ENCODE measurements at places on chromosomes 5 and 9.

DNA sequence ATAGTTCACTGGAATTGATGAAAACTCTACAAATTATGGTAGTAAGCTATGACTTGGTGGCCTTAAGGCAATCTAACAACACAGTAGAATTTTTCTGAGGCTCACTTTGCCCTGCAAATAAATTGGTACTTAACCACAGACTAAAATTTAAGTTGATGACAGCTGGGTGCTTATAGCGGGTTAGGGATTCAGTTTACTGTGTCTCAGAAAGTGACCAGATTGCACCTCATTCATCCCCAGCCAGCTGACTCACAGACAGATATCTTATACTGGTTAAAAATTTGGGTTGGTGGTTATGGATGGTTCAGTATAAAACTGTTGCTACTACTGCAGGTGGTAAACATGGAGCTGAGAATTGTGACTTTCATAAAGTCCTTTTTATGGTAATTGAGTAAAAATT lies 2.8 kb downstream of the CKS2 start:
- DNase-seq, result no peak

DNA sequence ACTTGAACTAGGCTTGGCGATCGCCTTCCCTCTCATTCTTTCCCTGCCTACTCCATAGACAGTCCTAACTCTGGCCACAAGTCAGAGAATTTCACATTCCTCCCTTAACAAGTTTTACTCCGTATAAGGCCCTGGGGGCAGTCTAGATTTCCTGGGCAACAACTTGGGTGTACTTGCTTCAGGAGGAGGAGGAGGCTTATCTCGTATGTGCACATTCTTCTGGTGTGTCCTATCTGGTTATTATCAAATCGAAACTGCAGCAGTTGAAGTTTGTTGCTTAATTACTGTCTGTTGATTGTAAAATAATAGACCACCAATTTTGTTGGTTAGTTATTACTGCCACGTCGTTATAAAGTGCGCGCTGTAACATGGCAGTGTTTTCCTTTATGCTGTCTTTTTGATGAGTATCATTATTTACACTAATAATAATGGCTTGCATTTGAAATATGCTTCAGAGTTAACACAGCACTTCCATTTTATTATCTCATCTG lies 42.0 kb downstream of the PIP5K1B start:
- DNase-seq, result no peak

- no peak for DNase-seq
Observed at GRCh38 chr5:82111191-82111590, 139.4 kb downstream of the ATG10 start.

DNA sequence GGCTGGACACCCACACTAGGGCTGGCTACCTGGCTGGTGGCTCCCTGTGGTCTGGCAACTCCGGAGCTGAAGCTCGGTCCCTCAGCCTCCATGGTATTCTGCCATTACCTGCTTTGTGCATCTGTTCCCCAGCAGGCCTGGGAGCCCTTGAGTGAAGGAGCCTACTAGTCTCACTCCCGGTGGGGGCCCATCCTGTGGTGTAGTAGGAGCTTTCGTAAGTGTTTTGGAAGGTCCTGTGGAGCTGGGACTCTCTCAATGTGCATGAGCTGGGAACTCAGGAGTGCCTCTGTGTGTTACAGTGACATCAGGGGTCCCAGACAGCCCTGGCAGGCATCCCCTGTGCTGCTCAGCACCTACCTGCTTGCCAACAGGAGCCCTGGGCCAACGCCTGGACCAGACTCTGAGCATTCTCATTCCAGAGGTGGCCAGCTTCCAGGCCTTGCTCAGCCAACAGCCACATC lies 267.1 kb downstream of the GADD45G start:
- DNase-seq, result no peak

DNA sequence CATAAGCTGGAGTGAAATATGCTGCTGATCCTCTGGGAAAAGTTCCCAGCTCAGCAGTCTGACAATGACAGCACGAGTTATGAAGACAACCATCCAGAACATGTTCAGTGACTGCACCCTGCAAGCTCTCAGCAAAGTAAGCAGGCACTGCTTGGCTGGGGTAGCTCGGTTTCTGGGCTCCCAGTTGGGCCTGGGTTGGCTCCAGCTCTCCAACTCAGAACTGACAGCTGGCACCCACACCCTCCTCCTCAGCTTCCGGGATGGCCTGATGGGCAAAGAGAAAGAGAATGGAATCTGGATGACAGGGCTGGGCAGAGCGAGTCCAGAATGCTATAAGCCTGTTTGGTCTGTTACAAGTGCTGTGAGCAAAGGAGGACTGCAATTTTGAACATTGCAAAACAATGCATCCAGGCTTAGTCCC lies 185.0 kb downstream of the CSNK1G3 start:
- no peak for DNase-seq

- DNase-seq, result no peak
Observed at GRCh38 chr9:112881331-112881730, 9.3 kb downstream of the SLC46A2 start.

DNA sequence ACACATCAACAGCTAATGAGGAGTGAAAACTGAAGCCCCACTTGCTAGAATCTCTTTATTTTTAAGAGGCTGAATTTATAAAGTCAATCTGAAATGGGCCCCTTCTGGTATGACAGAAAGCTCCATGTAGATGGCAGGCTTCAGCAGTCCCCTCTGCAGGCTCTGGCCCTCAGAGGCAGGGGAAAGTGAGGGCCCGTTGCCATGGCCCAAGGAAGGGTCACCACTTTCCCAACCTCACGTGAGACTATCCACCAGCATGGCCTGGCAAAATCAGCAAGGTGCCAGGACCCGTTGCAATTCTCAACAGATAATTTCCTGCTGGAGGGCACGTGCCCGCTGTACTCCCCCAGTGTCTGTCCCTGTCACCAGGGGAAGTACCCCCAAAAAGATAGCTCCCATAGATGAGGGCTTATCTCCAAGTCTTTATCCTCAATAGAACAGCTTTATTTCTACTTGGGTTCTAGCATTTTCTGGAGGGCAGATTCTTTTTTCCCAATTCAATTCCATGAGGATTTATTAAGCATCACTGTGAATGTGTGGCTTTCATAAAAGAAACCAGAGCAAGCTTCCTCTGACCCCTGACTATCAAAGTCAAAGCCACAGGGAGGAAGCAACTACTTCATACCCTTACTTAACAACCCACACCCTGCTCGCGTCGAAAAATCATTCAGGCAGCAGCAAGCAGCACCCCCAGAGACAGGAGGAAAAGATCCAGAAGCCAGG lies 85.4 kb upstream of the FSTL4 start:
- DNase-seq, result no peak

- no peak for DNase-seq
Observed at GRCh38 chr5:141958546-141959172, 657 bp upstream of the PCDH12 start.

GRCh38 chr5:42454216-42454995 lies 31.2 kb downstream of the GHR start:
- no peak for DNase-seq

DNA sequence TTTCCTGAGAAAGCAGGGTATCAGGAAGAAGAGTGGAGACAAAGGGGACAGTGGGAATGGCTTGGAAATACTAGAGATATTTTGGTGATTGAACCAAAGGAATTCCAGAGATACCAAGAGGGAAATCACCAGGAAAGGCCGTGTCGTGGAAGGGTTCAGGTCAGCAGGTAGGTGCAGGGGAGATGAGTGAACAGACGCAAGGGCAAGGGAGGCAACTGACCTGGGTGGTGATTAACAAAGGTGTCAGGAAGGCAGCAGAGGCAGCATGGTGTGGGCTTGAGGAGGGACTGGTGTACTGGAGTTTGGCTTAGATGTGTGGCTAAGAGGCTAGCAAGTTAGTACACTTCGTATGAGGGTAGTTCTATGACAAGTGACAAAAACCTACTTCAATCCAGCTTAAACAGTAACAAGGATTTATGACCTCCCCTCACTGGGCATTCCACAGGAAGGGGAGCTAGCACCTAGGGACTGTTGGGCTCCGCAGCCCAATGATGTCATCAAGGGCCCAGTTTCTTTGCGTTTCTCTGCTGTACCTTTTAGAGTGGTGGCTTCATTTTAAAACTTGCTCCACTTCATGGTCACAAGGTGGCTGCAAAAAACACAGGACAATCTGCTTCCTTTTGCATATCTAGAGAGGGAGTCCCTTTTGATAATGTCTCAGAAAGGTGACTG lies 37.0 kb downstream of the INIP start:
- peak; percentile 5 for DNase-seq

DNA sequence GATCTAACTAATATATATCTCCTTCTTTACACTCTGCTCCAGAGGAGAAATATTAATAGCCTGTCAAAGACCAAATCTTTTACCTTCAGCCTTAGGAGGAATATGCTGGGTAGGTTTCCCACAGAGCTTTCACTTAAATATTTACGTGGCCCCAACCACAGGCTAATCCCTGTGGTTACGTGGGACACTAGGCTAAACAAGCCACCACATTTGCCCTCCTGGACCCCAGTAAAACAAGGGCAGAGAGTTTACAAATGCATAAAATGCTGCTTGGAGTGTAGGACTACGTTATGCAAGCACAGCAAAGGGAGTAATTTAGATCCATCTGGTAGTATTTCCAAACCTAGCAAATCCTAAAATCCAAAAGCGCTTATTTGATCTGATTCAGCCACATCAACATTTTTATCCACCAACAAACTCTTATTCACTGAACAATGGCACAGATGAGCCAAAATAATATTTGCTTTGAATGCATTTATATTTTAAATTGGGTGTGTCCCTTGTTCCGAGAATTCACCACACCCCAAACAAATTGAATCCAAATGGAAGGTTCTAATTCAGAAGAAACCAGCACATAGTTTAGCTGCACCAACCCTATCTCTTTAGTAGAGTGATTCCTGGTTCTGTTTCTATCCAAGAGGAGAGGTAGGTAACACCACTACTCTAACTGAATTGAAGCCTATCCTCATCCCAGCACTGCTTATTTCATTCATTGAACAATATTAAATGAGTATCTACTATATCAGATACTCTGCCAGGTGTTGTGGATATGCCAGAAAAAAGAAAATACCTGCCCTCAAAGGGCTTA lies 179.0 kb downstream of the TSSK1B start:
- no peak for DNase-seq
